Ecto neural progenitor cell (in vitro differentiated cells): ENCODE measurements at places on chromosomes 12 and 14.

- DNase-seq = no peak
Measured at GRCh38 chr12:12918781-12919389, 27.5 kb downstream of the GPRC5A start.

DNA sequence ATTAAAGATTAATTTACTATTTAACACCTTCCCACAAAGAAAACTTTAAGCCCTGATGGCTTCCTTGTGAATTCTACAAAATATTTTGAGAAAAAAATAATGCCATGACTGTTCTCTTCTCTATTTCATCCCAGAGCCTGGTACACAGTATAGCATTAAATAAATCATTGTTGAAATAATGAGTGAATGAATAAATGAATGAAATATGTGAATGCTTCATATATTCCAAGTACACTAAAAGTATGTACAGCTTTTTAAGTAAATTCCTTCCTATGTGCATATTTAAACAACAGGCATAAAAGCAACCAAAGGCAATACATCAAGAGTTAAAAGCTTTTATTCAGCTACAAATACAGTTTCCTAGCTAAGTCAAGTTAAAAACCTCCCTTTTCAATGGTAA is 144.9 kb upstream of the CCDC196 start:
- no peak for DNase-seq

DNA sequence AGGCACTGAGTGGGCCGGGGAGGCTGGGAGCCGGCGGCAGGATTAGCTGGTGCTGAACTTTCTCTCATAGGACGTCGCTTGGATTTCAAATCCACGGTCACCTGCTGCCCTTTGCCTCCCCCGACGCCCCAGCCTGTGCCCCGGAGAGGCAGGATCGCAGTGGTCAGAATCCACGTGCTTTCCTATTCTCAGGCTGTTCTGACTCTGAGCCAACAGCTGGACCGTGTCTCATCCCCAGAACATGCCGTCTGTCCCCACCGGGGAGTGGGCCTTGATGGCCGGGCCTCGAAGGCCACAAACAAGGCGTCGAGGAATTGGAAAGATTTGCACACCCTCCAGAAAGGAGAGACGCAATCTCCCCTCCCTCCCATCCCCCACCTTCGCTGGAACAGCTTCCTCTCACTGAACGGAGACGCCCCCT is 18.5 kb upstream of the MLXIP start:
- DNase-seq = no peak

GRCh38 chr12:16562921-16563320 is 43.0 kb downstream of the LMO3 start:
- no peak for DNase-seq

- no peak for DNase-seq
Measured at GRCh38 chr12:43858096-43858495, 22.2 kb downstream of the TMEM117 start.

- no peak for DNase-seq
Measured at GRCh38 chr12:75480469-75480949, at the start of gene GLIPR1. Gene GLIPR1, plus strand, starts transcription at chr12:75480755. Its CDS starts 126 bp downstream, at chr12:75480881.

DNA sequence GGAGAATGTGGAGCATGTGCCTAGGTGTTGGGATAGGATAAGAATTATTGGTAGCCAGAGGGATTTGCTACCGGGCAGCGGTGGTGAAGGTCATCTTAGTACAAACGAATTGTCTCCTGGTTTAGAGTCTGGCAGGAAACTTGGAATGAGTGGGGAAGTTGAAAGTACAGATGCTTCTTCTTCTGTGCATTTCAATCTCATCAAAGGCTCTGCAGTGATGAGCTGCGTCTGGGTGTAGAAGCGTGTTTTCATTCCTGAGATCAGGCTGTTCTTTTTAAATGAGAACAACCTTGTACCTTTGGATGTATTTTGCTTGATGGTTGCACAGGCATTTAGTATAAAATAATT is 2.1 kb downstream of the WNK1 start:
- no peak for DNase-seq

- DNase-seq = no peak
Measured at GRCh38 chr14:78524196-78524595, 354.0 kb downstream of the NRXN3 start.

- no peak for DNase-seq
Measured at GRCh38 chr14:89936654-89937185, 17.8 kb downstream of the EFCAB11 start.

- no peak for DNase-seq
Measured at GRCh38 chr12:25276199-25276937, 25.6 kb upstream of the KRAS start.

DNA sequence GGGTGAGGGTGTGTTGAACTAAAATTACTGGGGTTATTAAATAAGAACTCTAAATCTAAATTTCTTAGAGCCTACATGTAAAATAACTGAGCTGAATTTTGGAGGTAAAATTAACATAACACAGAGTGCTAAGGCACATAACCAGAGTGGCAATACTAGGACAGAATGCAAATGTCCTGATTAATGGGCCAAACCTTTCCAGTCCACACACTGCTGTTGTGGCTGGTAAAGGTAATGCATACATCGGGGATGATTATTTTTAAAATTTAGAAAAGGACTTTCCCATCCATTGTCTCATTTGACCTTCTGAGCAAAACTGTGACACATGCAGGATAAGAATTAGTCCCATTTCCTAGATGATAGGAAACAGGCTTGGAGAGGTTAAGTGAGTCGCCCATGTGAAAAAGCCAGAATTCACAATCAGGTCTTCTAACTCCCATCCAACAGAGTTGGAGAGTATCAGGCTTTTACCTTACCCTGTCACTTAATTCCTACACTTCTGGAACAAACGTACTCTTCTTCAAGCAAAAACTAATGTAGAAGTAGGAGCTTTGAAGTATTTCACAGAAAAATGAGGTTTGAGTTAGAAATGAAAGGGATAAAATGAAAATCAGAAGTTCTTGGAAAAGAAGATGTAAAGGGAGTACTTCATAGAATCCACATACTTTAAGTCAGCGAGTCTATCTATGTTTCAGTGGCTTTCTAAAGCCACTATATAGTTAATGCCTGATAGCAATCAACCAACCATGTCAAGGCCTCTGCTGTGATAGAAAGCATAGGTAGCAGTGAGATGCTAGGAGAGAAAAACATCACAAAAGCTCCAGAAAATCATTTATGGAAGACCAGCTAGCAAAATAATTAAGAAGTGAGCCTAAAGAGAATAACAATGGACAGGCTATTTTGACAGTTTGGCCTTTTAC is 334.9 kb upstream of the DIO2 start:
- no peak for DNase-seq

DNA sequence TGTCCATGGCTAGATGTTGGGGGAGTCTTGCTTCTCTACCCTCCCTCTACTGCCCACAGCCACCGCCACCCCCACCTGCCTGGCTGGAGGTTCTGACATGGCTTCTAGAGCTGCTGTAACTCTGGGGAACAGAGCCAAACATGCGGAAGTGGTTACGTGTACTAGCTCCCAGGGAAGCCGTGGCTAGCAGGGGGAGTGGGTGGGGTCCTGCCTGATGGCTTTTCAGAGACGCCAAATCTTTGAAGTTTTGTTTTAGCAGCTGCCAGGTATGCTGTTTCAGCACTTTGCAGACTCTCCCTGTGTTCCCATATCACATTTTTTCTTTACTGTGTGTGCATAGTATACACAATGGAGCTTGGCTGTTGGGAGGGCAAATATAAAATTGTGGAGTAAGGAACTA is 150.3 kb downstream of the TGFB3 start:
- no peak for DNase-seq

DNA sequence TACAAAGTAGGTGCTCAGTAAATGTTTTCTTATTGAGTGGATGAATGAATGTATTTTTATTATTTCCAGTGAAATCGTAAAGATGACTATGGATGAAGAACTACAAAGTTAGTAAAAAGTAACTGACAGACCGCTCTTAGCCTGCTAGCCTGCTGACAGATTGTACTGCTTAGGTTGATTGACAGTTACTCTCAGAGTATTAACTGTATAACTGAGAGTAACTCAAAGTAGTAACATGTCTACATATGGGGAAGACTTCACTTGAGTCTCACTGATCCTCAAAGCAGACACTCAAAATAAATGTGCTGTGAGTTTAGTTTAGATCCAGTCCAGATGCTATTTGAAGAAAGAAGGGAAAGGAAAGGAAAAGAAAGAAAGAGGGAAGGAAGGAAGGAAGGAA is 272.3 kb upstream of the AMIGO2 start:
- DNase-seq = no peak

GRCh38 chr12:120229487-120230325 is 28.8 kb upstream of the RPLP0 start:
- peak; percentile 73 for DNase-seq

- DNase-seq = no peak
Measured at GRCh38 chr12:47763481-47764346, 5.0 kb upstream of the RAPGEF3 start.

DNA sequence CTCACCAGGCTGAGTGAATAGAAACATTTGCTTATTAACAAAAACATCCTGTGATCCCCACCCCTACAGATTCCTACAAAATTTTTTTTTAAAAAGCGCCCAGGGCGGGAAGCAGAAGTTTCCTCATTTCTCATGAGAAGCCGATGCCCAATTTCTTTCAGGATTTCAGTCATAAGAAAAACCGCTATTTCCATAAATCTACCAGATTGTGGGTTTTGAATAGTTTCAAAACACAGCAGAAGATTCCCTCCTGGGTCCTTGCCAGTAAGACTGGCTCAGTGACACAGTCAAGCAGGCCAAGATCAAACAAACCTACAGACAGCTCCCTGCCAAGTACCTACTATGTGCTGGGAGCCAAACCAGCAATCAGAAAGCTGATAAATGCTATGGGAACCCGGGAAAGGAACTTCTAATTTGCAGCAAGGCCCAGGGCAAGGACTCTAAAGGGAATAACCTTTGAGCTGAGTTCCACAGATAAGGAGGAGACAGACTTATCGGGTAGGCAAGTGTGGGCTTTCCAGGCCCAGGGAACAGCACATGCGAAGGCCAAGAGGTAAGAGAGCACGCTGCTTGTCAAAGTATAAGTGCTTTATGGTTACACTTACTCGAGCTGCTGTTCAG is 68.7 kb downstream of the CCDC88C start:
- DNase-seq = no peak

DNA sequence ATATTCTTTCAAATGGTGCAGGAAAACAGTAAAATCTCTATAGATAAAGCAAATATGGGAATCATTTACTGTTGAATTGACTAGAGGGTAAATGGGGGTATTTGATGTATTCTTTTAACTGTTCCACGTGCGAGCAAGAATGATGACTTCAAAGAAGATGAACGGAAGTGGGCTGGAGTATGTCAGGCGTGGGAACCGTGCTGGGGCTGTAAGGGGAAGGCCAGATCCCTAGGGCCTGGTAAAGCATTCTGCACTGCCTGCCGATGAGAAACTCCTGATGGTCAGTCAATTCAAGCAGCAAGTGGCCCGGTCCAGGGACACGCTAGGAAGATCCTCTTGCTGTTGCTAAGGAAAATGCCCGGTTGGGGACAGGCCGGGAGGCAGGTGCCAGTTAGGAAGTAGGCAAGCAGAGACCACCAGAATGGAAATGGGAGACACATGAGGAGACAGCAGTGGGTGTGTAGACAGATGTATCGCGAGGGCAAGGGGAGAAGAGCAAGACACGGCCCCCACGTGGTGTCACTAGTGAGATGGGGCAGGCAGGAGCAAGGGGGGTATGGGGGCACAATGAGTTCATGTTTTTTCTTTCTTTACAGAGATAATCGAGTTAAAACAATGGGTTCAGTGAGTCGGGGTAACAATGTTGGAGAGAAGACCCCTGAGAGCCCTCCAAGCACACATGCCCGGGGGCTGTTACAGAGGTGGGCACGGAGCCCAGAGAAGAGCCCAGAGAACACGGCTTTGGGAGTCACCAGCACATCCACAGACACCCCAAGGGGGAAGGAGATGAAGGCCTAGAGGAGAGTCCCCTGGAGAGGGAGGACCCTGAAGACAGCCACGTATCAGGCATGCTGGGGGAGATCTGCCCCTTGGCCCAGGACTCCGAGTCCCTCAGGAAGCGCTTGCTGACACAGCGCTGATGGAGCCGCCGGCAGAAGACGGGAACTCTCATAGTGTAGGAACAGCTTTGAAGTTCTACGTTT is 37.2 kb downstream of the FBXO21 start:
- no peak for DNase-seq

DNA sequence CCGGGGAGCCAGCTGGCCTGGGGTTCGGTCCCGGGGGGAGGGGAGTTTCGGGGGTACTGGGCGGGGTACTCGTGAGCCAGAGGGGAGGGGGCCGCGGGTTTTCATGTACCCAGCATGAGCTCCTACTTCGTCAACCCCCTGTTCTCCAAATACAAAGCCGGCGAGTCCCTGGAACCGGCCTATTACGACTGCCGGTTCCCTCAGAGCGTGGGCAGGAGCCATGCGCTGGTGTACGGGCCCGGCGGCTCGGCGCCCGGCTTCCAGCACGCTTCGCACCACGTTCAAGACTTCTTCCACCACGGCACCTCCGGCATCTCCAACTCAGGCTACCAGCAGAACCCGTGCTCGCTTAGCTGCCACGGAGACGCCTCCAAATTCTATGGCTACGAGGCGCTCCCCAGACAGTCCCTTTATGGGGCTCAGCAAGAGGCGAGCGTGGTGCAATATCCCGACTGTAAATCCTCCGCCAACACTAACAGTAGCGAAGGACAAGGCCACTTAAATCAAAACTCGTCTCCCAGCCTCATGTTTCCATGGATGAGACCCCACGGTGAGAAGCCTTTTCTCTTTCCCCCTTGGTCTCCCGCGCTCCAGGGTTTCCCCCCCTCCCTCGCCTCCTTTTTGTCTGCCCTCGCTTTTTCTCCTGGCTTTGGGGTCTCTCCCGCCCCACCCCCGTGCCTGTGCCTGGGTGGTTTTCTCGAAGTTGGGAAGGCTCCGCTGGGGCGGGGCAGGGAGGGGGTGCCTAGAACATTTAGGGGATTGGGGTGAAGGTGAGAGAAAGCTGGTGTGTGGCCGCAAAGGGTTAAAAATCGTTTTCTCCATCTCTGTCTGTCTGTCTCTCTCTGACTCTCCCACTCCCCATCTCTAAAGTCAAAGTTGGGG is 627 bp downstream of the HOXC8 start:
- no peak for DNase-seq

GRCh38 chr14:21654215-21654614 is 580 bp downstream of the OR4E2 start:
- DNase-seq = no peak

GRCh38 chr14:38964630-38965029 is 138.4 kb downstream of the SEC23A start:
- DNase-seq = no peak

DNA sequence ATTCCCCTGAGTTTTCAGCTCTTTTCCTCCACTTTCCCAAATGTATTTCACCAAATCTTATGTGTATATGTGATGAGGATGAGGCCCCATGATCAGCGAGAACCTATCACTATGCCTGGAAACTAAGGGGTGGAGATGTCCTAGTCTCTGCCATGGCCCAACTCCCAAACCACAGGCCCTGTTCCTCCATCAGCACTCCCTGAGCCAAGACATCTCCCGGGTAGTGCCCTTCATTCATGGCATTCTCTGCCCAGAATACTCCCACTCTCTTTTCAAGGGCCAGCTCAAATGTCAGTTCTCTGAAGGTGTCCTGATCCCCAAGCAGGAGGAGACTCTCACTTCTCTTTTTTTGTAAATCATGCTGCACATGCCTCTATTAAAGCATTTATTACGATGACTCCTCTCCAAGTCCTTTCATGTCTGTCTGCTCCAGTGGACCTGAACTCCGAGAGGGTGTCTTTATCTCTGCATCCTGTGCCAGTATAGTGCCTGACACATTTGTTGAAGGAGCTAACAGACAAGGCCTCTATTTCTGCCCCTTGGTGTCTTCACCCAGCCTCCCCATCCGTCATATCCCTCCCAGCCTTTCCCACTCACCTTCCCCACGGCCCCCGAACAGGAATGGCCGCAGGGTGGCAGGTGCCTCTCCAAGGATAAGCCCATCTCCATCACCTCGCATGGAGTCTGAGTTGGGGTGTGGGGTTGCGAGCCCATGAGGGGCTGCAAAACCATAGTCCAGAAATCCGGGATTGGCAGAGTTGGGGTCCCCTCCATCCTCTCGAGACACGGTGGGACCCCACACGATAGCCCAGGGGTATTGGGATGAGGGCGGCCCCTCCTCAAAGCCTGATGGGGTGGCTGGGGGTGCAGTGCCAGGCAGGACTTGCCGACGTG is 3.7 kb downstream of the PIANP start:
- DNase-seq = no peak
